Keratinocyte (primary cell): ENCODE measurements at places on chromosomes 4 and X. TPM values are rescaled to one million over a fixed set of nuclear protein-coding genes. Genes with fewer than 3 reads are reported as not detected.
A peak's percentile ranks its signal among the peaks of the same experiment; 100 is the strongest.

The RHOXF2B gene
- 0.03 TPM in 1 of 3 replicates, not detected in the others for polyA plus RNA-seq

The CYBB gene
- 0.03 TPM in 2 of 3 replicates, not detected in the other for polyA plus RNA-seq

The WDR44 gene
- 13.2 to 22.9 TPM (median 16.1 TPM) in 3 replicates for polyA plus RNA-seq

The SCRG1 gene
- not detected in 3 replicates for polyA plus RNA-seq

The NWD2 gene
- polyA plus RNA-seq = 0.03 to 0.31 TPM (median 0.10 TPM) in 3 replicates

The SLC6A14 gene
- polyA plus RNA-seq = 0.28 to 0.74 TPM (median 0.59 TPM) in 3 replicates

The CENPVL1 gene
- not detected in 3 replicates for polyA plus RNA-seq

The PFKFB1 gene
- polyA plus RNA-seq = 0.23 to 0.41 TPM (median 0.33 TPM) in 3 replicates

DNA sequence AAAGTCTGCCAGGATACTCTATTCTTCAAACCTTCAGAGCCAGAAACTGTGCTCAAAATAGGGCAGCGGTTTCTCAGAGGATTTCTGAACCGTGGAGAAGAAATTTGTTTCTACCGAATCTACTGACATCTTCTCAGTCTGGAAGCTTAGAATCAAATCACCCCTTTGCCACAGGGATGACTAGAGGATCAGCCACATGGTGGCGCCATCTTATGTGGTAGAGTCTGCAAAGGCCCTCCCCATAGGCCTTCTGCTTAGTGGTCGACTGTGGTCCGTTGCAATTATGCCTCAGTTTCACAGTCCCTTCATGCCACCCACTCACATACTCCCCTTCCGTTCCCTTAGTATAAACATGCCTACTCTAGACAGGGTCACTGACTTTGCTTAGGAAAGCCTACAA lies 680.7 kb upstream of the SPANXN1 start:
- no peaks in the 10 kb centered on the region for H3K36me3 ChIP-seq
- H3K27me3 ChIP-seq = no peaks in the 10 kb centered on the region
- no peak overlapping the region for H3K27ac ChIP-seq
- no peak for DNase-seq
- no peak overlapping the region for H3K4me3 ChIP-seq

- H3K27me3 ChIP-seq = no peaks in the 10 kb centered on the region
- no peak overlapping the region for H3K27ac ChIP-seq
- H3K36me3 ChIP-seq = no peaks in the 10 kb centered on the region
- H3K4me3 ChIP-seq = no peak overlapping the region
Observed at GRCh38 chrX:55119712-55120111, 30.9 kb downstream of the PAGE2 start.

DNA sequence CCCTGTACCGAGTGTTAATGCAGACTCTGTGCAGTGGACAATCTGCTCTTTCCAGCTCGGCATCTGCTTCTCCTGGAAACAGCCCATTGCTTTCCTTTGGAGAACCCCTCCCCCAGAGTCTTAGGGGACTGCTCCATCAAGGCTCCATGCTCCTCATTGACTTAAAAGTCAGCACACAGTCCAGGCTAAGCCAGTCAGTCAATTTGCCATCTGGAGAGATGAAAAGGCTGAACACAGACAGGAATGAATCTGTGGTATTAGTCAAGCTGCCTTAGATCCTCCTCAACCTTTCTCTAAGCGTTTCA lies 20.3 kb downstream of the ATP8A1 start:
- no peaks in the 10 kb centered on the region for H3K27me3 ChIP-seq
- no peak for DNase-seq
- H3K4me1 ChIP-seq = no peaks in the 10 kb centered on the region
- no peak overlapping the region for H3K27ac ChIP-seq

DNA sequence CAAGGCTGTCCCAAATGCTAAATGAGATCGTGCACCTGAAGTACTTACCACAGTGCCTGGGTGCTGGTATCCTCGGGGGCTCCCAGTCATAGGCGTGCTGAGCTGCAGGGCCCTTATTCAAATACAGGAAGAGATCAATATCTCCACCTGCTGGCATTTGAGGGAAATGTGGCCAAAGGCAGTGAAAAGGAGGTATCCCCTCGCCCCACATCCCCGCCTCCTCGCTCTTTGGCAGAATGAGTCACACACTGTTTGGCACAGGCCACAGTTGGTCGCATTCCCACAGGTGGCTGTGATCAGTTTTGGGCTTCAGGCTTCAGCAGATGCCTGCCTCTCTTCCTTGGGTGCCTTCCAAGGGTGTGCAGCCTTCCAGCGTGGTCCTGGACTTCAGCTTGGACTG lies 28.4 kb downstream of the ZNF185 start:
- DNase-seq = peak; percentile 21
- no peaks in the 10 kb centered on the region for H3K27me3 ChIP-seq
- H3K36me3 ChIP-seq = no peaks in the 10 kb centered on the region
- no peak overlapping the region for H3K27ac ChIP-seq
- H3K4me1 ChIP-seq = peaks cover 3% of the 10 kb centered on the region

DNA sequence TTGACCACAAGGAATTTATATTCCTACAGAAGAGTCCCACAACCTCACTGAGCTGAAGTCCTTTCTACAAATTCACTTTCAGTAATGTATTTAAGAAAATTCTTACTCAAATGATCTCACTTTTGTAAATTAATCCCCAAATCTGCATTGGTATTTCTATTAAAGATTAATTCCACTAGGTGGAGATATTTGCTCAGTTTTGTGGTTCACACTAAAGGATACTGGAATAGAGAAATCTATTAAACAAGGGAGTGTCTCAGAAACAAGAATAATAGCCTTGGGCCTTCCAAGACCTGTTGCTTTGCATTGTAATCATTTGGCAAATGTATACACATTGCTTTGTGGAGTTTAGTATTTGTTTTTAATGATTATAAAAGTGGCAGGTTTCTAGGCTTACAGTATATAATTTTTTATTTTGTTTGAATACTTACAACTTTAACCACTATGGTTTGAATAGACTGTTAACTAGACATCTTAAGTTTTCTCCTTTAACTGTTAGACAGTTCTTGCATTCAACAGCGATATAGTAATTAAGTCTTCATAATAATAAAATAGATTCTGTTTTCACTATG lies 25.9 kb downstream of the CFAP299 start:
- no peaks in the 10 kb centered on the region for H3K36me3 ChIP-seq
- H3K4me1 ChIP-seq = no peaks in the 10 kb centered on the region
- H3K27me3 ChIP-seq = no peaks in the 10 kb centered on the region
- no peak for DNase-seq
- H3K27ac ChIP-seq = no peak overlapping the region

DNA sequence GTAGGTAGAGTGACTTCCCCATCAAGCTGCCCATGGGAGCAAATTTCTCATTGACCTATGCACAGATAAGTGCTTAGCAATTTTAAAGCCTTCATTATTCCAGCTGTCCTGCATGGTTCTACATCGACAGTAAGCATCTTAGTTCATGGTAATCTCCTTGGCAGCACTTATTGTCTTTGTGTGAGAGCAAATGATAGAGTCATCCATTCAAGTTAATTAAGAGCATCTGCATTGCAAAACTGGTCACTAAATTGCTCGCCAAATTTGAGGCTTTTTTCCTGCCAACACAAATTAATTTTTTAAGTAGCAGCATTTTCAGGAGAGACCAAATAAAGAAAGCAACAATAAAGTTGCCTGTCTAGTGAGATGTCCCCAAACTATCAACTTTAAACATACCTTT lies 76.7 kb downstream of the SH3BGRL start:
- no peaks in the 10 kb centered on the region for H3K27me3 ChIP-seq
- H3K36me3 ChIP-seq = peaks cover 1% of the 10 kb centered on the region
- DNase-seq = no peak
- H3K27ac ChIP-seq = no peak overlapping the region

- H3K36me3 ChIP-seq = no peaks in the 10 kb centered on the region
- DNase-seq = no peak
- peaks cover 3% of the 10 kb centered on the region for H3K4me1 ChIP-seq
- no peak overlapping the region for H3K27ac ChIP-seq
- H3K27me3 ChIP-seq = peaks cover 3% of the 10 kb centered on the region
- H3K4me3 ChIP-seq = no peak overlapping the region
Observed at GRCh38 chr4:52251864-52252263, 200.8 kb downstream of the SPATA18 start.

GRCh38 chr4:123976819-123977218 lies 580.2 kb downstream of the SPRY1 start:
- no peaks in the 10 kb centered on the region for H3K27me3 ChIP-seq
- no peak for DNase-seq
- no peak overlapping the region for H3K4me3 ChIP-seq
- H3K36me3 ChIP-seq = no peaks in the 10 kb centered on the region

DNA sequence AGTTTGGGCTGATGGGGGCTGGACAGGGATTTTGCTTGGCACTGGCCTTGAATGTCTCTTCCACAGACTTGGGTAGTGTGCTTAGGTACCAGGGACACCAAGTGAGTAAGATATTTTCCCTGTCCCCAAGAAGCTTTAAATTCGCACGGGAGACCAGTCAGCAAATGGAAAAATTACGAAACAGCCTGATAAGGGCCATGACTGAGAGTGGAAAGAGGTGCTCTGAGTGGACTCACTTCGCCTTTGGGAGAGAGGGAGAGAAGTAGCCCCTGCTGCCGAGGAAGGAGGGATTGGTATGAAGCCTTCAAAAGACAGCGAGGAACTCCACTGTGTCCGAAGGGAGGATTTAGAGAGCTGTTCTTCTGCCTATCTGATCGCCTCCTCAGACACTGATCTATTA lies 2.6 kb downstream of the LSM6 start:
- no peaks in the 10 kb centered on the region for H3K27me3 ChIP-seq
- no peak overlapping the region for H3K4me3 ChIP-seq
- DNase-seq = no peak

- no peak overlapping the region for H3K27ac ChIP-seq
- no peak overlapping the region for H3K4me3 ChIP-seq
Observed at GRCh38 chr4:70473679-70474078, 1.7 kb downstream of the MUC7 start.

DNA sequence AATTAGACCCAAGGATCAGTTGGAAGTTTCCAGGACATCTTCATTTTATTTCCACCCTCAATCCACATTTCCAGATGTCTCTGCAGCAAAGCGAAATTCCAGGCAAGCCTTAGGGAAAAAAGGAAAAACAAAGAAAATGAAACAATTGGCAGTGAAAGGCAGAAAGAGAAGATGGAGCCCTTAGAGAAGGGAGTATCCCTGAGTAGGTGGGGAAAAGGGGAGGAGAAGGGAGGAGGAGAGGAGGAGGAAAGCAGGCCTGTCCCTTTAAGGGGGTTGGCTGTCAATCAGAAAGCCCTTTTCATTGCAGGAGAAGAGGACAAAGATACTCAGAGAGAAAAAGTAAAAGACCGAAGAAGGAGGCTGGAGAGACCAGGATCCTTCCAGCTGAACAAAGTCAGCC lies at the start of gene PLP1:
PLP1 (plus strand) TSS at position 295 of the 400 bp plus-strand sequence. CDS start 156 bp downstream, outside the sequence.
- no peak for DNase-seq
- no peaks in the 10 kb centered on the region for H3K36me3 ChIP-seq
- H3K27ac ChIP-seq = no peak within 1 kb of the TSS
- H3K4me1 ChIP-seq = no peaks in the 10 kb centered on the region

DNA sequence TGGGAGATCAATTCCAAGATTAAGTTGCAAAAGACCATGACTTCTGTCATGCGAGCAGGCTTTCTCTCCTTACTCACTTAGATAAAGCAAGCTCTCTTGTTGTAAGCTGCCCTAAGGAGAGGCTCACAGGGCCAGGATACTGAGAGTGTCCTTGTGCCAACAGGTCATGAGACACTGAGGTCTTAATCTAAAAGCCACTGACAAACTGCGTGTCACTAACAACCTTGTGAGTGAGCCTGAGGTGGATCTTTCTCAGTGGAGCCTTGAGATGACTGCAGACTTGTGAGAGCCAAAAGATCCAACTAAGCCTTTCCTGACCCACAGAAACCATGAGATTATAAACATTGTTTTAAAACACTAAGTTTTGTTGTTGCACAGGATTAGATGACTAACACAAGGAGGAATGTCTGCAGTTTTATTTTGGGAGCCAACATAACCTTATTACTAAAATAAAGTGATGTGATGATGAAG lies 170.5 kb downstream of the SLC39A8 start:
- no peaks in the 10 kb centered on the region for H3K36me3 ChIP-seq
- H3K4me3 ChIP-seq = no peak overlapping the region
- no peak for DNase-seq
- no peaks in the 10 kb centered on the region for H3K27me3 ChIP-seq
- no peak overlapping the region for H3K27ac ChIP-seq

DNA sequence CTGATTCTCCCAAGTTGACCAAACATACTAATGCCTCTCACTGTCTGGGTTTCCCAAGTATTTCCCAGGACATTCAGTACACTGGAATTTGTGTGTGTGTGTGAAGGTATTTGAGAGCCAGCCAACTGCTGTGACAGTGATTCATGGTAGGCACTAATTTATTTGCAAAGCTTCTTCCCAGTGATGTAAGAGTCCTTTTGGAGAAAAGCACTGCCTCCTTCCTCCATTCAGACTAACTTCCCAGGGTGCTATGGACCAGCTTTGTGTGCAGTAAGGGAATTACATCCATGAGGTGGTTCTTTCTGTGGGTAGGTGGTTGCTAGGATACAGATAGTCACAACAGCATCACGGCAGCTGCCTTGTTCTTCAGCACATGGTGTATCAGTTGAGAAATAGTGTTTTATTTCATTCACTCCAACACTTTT lies 8.7 kb downstream of the EGF start:
- H3K4me1 ChIP-seq = no peaks in the 10 kb centered on the region
- H3K4me3 ChIP-seq = no peak overlapping the region
- H3K27ac ChIP-seq = no peak overlapping the region
- H3K27me3 ChIP-seq = no peaks in the 10 kb centered on the region

- H3K4me3 ChIP-seq = no peak overlapping the region
- H3K27ac ChIP-seq = no peak overlapping the region
- H3K36me3 ChIP-seq = no peaks in the 10 kb centered on the region
- H3K4me1 ChIP-seq = no peaks in the 10 kb centered on the region
- DNase-seq = no peak
- no peaks in the 10 kb centered on the region for H3K27me3 ChIP-seq
Observed at GRCh38 chr4:99276417-99276816, 14.4 kb downstream of the ADH1A start.

- H3K27me3 ChIP-seq = no peaks in the 10 kb centered on the region
- no peaks in the 10 kb centered on the region for H3K4me1 ChIP-seq
- H3K36me3 ChIP-seq = no peaks in the 10 kb centered on the region
- no peak for DNase-seq
- H3K4me3 ChIP-seq = no peak overlapping the region
Observed at GRCh38 chr4:85732124-85732523, 257.2 kb downstream of the ARHGAP24 start.

- H3K36me3 ChIP-seq = no peaks in the 10 kb centered on the region
- no peak overlapping the region for H3K27ac ChIP-seq
- no peaks in the 10 kb centered on the region for H3K27me3 ChIP-seq
- DNase-seq = no peak
- no peak overlapping the region for H3K4me3 ChIP-seq
Observed at GRCh38 chrX:5250106-5250505, 978.6 kb downstream of the NLGN4X start.

DNA sequence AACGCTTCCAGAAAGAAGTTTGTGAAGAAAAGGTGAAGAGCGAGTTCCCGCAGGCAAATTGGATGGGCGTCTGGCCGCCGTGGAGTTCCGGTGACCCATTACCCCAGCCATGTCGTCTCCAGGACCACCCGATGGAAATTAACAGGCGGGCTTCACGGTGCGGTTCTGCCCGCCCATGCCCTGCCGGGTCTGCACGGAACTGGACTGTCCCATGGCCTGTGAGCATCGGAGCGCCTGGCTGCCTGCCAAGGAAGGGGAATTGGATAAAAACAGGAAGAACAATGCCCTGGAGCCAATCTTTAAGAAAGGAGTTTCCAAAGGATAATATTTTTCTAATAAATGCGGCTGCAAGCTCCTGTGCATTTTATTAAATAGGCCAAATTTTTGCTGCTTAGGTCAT lies 319.8 kb upstream of the SLC7A11 start:
- H3K36me3 ChIP-seq = no peaks in the 10 kb centered on the region
- H3K4me3 ChIP-seq = no peak overlapping the region
- H3K27ac ChIP-seq = no peak overlapping the region
- no peak for DNase-seq
- H3K27me3 ChIP-seq = no peaks in the 10 kb centered on the region
